ENCODE measurements at places on chromosomes 16 and 17.

- DNase-seq, result no peak
Observed at GRCh38 chr17:8438441-8438840, 2.8 kb downstream of the NDEL1 start.

GRCh38 chr17:80379348-80379747 lies 35.6 kb upstream of the ENDOV start:
- DNase-seq, result no peak

- DNase-seq, result no peak
Observed at GRCh38 chr16:2803545-2804195, 5.4 kb downstream of the PRSS41 start.

- DNase-seq, result no peak
Observed at GRCh38 chr16:31193874-31194273, 8.7 kb downstream of the PYCARD start.

- no peak for DNase-seq
Observed at GRCh38 chr17:49496183-49496866, 1.2 kb downstream of the NGFR start.

- DNase-seq, result no peak
Observed at GRCh38 chr17:75036643-75037268, 10.0 kb downstream of the ATP5PD start.

DNA sequence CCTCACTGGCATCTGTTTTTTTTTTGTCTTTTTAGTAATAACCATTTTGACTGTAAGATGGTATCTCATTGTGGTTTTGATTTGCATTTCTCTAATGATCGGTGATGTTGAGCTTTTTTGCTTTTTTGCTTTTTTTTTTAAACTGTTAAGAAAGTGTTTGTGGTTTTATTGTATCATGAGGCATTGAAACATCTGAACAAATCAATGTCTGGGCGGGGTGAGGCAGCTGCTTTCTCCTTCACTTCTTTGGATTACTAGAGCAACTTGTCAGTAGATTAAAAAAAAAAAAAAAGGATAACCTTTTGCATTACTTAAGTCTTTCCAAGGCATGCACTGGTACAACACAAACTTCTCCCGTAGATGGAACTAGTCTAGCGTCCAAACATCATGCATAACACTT lies 191.7 kb downstream of the CEP112 start:
- DNase-seq, result no peak

DNA sequence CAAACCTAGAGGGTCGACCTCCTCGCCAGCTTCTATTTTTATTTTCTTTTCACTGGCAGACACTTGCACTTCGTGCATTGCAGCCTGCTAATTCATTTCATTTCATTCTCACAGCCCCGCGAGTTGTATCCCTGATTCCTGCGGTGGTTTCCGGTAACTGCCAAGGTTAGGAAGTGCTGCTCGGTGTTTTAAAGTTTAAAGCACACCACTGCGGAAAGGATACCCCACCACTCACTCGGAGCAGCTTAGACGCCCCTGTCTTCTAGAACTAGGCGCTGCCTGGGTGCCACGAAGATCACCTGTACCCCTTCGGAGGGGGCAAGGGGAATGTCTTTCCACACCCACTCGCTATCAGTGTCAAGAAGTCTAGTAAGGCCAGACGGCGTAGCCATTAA lies 509 bp downstream of the CNEP1R1 start:
- no peak for DNase-seq

DNA sequence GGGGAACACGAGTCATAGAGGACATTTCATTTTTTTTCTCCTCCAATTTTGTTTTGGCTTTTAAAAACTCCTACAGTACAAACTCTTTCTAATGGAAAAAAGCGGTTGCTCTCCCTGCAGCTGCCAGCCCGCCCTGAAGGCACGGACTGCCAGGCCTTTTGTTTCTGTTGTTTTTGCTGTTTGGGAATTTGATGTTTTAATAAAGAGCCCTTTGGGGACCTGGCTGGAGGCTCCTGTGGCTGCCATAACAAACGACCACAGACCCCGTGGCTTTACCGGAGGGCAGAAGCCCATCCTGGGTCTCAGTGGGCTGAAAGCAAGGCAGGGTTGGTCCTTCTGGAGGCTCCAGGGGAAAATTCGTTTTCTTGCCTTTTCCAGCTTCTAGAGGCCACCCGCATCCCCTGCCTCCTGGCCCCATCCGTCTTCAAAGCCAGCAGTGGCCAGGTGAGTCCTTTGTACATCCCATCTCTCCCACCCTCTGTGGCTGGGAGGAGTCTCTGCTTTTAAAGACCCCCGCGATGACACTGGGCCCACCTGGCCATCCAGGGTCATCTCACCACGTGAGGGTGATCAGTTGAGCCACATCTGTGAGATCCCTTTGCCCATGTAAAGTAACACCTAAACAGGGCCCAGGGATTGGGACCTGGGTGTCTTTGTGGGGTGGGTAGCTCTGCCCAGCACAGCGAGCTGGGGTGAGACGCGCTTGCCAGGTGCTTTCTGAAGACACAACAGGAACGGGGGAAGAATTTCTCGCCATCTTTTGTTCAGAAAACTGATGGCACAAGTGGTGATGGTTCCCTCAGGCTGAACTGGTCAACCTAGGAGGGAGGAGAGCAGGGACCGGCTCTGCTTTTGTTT lies 113.9 kb downstream of the BANP start:
- DNase-seq, result no peak

DNA sequence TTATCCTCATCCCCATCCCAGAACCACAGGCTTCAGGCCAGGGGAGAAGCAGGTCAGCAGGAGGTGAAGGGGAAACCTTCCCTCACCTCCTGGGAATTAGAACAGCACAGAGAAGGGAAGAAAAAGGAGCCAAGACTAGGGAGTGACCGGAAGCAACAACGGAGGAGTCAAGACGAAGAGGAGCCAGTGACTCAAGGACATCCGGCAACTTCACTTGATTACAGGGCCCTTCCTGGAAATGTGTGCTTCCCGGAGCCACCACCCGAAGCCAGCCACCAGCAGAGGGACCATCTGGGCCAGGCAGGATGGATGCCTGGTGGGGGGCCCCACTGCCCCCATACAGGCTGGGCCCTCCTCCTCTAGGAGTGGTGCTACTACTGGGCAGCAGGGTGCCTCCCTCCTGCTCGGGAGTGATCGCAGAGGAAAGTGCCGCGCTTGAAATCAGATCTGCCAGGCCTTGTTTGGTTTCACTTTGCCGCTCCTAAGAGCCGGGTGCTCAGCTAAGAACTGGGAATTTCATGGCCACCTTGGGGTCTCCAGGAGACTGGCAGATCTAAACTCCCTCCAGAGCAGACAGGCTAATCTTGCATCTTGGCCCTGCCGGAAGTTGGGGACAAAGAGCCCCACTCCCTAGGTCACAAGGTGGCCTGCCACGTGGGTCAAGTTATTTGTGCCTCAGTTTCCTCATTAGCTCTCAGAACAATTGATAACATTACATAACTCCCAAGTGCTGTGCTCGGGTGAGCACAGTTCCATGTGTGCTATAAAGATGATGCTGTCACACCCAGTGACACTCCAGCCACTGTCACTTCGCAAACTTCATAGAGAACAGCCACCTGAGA lies 6.6 kb downstream of the CDC42EP4 start:
- no peak for DNase-seq

GRCh38 chr17:73250851-73251640 lies 10.6 kb downstream of the CPSF4L start:
- no peak for DNase-seq

DNA sequence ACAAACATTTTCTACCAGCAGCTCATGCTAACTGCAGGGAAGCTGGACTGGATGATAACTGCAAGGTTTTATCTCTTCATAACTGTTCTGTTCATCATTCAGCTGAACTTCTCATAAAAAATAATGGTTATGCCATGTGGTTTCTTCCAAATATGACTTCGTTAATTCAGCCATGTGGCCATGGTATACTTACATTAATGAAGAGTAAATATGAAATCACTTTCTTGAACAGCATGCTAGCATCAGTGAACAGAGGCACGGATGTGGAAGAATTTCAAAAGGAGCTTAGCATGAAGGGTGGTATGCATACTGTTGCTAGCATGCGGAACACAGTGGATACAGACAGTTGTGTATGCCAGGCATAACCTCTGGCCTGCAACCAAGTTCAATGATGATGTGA lies 1417.0 kb upstream of the CDH8 start:
- DNase-seq, result no peak

DNA sequence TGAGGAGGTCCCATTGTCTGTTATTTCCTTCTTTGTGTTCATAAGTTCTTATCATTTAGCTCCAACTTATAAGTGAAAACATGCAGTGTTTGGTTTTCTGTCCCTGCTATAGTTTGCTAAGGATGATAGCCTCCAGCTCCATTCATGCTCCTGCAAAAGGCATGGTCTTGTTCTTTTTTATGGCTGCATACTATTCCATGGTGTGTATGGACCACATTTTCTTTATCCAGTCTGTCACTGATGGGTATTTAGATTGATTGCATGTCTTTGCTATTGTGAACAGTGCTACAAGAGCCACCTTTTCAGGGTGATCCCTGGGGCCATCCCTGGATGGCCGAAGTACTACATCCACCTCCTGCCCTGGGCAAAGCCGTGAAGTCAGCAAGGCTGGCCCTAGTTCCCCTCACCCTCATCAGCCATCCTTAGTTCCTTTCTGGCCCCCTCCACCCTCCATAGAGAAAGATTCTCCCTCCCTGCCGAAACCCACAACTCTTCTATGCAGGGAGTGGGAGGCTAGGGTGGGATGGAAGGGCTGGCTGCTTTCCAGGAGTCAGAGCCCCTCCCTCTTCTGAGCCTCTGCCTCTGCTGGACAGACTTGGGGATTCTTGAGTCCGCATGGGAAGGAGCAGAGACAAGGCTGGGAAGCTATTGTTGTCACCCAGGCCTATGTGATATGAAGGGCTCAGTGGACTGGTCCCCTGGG lies 8.3 kb downstream of the MT1X start:
- no peak for DNase-seq

DNA sequence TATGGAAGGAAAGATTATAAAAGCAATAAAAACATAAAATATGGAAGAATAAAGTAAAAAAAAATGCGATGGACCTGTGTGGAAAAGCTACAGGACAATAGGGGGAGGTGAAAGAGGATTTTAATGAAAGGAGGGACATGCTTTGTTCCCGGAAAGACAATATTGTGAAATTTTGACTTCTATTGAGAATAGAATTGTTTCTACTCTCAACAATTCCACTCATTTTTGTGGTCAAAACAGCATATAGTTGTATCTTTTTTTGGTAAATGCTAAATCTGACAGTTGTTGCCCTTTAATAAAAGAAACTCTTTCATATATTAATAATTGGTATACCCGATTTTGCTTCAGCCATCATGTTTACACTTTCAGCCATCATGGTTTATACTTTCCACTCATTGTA lies 22.9 kb upstream of the APPBP2 start:
- DNase-seq, result no peak

GRCh38 chr17:81691608-81692007 lies 7.8 kb downstream of the HGS start:
- DNase-seq, result no peak

- DNase-seq, result no peak
Observed at GRCh38 chr17:44543213-44543904, 13.9 kb upstream of the FZD2 start.

- no peak for DNase-seq
Observed at GRCh38 chr17:49193513-49194296, 16.7 kb downstream of the GNGT2 start.

DNA sequence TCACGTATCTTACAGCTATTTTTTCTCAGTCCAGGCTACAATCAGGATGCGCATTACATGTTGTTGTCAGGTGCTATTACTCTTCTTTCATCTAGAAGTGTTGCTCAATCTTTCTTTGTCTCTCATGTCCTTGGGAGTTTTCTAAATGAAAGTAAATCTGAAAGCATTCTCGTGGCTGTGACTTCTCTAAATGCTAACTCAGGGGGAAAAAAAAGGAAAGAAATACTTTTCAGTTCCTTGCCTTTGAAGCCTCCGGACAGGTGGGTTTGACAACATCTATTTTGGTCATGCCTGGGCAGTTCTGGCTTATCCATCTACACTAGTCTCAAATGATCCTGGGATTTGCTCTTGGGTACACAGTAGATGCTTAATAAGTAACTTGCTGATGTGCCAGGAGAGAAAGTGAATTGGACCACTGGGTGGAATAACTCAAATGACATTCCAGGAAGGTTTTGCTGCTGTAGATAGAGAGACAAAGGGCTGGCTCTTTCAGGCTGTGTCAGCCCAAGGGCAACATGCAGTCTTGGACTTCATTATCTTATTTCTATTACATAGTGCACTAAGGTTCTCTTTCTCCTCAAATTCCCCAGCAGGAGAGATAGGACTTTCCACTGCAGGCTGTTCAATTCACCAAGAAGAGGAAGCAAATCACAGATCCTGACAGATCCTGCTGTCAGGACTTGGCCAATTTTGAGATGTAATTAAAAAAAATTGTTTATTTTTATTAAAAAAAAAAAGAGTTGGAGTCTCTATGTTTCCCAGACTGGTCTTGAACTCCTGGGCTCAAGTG lies 63.6 kb upstream of the NFAT5 start:
- DNase-seq, result no peak

- DNase-seq, result no peak
Observed at GRCh38 chr16:53770641-53771040, 66.7 kb downstream of the FTO start.

DNA sequence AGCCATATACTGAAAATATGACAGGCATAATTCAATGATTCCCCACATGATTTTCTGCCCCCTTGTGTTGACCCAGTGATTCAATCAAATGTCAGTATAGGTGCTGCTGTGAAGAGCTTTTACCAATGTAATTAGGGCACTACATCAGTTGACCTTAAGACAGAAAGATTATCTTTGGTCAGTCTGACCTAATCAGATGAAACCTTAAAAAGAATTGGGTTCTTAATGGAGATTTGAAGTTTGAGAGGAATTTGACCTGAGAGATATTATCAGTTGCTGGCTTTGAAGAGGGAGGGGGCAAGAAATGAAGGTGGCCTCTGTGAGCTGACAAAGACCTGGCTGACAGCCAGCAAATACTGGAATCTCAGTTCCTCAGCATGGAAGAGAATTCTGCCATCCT lies 358.7 kb upstream of the CA10 start:
- no peak for DNase-seq

DNA sequence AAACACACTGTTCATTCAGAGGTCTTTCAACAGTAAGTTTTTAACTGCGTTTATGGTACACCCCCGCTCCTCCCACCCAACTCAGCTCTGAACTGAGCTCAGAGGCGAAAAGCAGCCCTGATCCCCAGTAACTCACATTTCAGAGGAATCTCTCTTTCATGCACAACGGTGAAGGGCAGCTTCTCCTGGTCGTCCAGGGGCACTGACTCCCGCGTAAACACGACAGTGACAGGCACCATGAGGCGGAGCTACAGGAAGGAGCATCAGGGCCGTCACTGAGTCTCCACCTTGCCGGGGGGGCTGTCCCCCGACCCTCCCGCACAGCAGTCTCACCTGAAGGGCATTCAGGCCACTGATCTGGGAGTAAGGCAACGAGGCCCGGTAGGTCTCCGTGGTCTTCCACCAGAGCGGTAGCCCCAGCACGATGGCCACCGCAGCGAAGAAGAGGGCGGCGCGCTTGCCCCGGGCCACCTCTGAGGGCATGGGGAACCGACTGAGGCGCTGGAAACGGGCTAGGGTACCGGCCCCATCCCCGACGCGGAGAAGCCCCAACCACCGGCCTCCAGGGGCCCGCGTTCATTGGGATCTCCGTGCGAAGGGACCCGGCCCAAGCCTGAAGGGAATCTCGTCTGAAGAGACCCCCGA lies 486 bp downstream of the PIGS start:
- DNase-seq, result no peak
